Activated naive CD8-positive, alpha-beta T cell treated with anti-CD3 and anti-CD28 coated beads, Interleukin-2, amount 50 U/mL, for 24 hours (primary cell): ENCODE measurements at places on chromosomes 3 and 15.

- no peak for DNase-seq
Measured at GRCh38 chr3:178131801-178132200, 404.4 kb upstream of the KCNMB2 start.

GRCh38 chr15:83208367-83208661, 691 bp upstream of the HDGFL3 start:
- DNase-seq = no peak

DNA sequence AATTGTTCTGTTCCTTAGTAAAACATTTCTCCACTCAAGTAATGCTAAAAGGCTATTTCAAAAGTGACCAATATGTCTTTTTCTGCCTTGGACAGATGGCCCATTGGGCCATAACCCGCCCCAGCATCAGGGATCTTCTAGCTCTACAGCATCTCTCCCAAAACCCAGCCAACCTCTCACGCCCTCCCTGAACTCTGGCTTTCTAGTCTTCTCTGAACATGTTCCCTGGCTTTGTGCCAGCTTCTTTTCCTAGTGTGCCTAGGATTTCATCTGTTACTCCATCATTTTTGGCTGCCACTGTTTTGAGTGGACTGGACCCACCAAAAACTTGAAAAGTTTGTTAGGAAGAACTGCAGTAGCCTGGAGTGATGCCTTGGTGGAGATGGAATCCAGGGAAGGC, 30.7 kb downstream of the TRPM1 start:
- DNase-seq = no peak

- no peak for DNase-seq
Measured at GRCh38 chr15:51067510-51067909, 27.2 kb downstream of the TNFAIP8L3 start.

- no peak for DNase-seq
Measured at GRCh38 chr3:81005992-81006391, 755.5 kb downstream of the GBE1 start.

GRCh38 chr3:42711491-42712343, 9.1 kb upstream of the HHATL start:
- DNase-seq = no peak

DNA sequence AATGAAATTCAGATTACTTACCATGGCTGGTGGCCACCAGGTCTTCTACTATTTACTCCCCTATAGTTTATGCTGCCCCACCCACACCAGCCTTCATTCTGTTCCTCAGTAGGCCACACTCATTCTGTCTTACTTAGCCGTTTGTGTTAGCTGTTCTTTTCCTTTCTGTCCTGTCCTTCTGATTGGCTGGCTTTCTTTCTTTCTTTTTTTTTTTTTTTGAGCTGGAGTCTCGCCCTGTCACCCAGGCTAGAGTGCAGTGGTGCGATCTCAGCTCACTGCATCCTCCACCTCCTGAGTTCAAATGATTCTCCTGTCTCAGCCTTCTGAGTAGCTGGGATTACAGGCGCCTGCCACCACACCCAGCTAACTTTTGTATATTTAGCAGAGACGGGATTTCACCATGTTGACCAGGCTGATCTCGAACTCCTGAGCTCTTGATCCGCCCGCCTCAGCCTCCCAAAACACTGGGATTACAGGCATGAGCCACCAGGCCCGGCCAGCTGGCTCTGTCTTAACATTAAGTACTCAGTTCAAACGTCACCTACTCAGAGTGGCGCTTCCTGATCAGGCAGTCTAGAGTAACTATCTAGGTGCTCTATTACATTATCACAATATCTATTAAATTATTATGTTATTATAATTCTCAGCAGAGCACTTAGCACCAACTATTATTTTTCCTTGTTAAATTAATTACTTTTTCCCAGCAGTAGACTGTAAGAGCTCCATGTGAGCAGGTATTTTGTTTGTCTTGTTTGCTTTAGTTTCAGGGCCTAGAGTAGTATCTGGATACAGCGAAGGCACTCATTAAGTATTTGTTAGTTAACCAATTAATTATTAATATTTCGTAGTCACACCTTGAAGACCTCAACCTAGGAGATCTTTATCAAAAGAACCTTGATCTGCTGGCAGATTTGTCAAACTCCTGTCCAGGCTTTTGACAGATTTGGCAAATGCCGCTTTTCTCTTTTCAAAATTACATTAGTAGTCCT, 6.4 kb downstream of the CMSS1 start:
- no peak for DNase-seq

DNA sequence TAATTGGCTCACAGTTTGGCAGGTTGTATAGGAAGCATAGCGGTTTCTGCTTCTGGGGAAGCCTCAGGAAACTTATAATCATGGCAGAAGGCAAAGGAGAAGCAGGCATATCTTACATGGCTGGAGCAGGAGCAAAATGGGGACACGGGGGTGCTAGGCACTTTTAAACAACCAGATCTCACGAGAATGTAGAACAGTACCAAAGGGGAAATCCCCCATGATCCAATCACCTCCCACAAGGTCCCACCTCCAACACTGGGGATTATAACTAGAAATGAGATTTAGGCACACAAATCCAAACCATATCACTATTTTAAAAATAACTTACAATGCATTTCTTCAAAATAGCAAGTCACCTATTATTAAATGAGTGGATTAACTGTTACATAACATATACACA, 47.1 kb upstream of the ANKRD28 start:
- no peak for DNase-seq
